ENCODE measurements at places on chromosomes 1 and 21.

GRCh38 chr1:9443913-9444445 is 95.3 kb upstream of the SLC25A33 start:
- no peak for DNase-seq

- no peak for DNase-seq
Observed at GRCh38 chr1:107515702-107516101, 374.9 kb downstream of the NTNG1 start.

- DNase-seq = no peak
Observed at GRCh38 chr1:150365941-150366340, 2.0 kb downstream of the RPRD2 start.

DNA sequence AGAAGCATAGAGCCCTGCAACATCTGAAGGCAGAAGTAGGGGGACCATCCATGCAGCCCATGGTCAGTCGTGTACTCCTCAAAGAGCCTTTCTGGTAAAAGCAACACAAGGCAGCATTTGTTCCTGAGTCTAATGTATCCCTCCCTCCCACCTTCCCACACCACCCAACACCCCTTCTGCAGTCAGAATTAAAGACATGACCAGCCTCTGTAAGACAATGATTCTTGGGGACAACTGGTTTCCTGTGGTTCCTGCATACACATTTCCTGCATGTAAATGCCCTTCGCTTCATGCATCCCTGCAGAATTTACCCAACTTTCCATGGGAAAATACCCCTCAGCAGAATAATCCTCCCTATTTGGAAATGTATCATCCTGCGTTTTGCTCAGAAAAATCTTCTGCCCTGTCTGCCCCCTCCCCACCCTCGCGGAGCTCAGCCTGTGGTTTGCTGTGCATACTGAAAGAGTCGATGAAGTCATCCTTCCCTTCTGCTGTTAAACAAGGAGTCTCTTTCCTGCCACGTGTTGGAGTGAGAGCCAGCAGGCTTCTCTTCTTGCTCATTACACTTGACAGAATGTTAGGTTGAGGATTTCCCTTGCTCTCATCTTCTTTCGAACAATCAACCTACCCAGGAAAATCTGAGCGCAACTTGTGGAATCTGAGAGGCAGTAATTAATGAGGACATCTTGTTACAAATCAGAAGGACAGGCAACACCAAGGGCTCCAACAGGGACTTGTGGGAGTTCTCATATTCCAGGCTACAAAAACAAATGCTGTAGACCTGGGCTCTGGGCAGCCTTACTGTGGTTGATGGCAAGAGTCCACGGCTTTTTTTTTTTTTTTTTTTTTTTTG is 4.7 kb downstream of the TNN start:
- DNase-seq = no peak

DNA sequence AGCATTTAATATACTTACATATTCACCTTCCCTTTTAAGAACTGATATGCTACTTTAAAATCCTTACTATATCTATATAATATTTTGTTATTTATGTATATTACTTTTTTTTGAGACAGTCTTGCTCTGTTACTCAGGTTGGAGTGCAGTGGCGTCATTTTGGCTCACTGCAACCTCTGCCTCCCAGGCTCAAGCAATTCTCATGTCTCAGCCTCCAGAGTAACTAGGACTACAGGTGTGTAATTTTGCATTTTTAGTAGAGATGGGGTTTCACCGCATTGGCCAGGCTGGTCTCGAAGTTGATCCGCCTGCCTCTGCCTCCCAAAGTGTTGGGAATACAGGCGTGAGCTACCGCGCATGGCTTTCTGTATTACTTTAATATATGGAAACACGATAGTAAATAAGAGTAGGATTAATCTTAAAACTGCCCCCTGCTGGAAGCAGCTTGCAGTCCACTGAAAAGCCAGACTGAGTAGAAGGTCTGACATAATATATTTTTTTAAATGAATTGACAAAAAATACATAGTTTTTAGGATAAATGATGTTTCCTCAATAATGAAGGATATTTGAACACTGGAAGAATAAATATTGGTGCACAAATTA is 24.4 kb downstream of the RCAN3 start:
- no peak for DNase-seq

DNA sequence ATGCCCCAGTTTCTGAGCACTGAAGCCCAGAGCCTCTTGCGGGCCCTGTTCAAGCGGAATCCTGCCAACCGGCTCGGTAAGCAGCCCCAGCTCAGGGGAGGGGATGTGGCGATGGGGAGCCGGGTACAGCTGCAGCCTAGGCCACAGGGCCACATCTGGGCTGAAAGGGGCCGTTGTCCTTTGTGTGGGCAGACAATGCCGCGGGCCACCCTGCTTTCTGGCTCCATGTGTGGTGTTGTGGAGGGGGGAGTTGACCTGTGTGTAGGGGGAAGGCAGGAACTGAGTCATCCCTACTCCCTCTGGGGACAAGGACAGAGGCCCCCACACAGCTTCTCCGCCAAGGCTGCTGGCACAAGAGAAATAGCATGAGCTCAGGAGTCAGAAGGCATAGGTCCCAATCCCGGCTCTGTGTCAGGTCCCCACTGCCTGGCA is 26.0 kb downstream of the RPS6KA1 start:
- no peak for DNase-seq

- no peak for DNase-seq
Observed at GRCh38 chr1:153430166-153430553, 13.8 kb downstream of the S100A7A start.

GRCh38 chr1:8407652-8408051 is 89.7 kb downstream of the SLC45A1 start:
- DNase-seq = no peak

DNA sequence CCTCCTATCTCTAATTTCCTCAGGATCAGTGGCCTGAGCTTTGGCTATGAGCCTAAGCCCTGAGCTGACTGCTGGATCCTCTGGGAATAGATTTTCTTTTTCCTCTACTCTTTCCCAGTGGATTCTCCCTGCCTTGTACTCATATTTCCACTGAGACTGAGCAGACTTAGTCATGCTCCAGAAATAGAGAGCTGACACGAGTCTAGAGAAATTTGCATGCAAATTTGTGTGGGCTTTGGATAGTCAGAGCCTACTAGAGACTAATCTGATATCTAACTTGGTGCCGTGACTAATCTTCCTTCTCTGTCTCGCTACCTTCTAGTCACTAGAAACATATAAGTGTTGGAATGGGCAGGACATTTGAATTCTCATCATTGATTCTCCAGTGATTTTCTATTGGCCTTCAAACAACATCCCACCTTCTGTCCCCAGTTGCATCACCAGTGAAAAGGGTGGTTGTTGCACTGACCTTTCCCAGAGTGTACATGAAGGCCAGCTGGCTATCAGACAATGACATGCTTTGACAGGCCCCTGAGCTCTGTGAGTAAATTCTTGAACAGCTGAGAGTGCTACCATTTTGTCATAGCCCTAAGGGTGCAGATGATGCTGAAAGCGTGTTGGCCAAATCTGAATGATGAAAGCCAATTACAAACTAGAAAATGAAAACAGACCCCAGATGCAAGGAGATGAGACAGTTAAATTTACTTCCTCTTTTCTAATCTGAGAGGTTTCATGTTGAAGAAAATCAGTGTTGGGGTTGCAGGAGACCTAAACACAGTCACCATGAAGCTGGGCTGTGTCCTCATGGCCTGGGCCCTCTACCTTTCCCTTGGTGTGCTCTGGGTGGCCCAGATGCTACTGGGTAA is at the start of gene FCRLA:
TSS of gene FCRLA (plus strand) at position 748 of the 866 bp plus-strand sequence. CDS start at position 784, 36 bp downstream.
- no peak for DNase-seq

DNA sequence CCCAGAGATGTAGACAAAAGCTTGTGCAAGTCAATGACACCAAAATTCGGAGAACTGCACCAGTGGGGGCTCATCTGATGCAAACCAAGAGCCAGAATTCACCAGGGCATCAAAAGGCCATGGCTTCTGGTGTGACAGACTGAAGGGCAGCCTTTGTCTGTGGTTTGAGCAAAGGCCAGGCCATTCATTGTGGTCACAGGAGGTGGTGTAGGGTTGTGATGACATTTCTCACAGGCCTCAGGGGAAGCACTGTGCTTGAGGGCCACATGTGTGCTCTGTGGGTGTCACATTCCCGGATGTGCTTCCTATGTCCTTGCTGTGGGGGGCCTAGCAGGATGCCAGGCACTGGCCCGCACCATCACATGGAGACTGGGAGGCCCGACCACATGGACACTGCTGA is 22.5 kb upstream of the KCNE1 start:
- DNase-seq = no peak

DNA sequence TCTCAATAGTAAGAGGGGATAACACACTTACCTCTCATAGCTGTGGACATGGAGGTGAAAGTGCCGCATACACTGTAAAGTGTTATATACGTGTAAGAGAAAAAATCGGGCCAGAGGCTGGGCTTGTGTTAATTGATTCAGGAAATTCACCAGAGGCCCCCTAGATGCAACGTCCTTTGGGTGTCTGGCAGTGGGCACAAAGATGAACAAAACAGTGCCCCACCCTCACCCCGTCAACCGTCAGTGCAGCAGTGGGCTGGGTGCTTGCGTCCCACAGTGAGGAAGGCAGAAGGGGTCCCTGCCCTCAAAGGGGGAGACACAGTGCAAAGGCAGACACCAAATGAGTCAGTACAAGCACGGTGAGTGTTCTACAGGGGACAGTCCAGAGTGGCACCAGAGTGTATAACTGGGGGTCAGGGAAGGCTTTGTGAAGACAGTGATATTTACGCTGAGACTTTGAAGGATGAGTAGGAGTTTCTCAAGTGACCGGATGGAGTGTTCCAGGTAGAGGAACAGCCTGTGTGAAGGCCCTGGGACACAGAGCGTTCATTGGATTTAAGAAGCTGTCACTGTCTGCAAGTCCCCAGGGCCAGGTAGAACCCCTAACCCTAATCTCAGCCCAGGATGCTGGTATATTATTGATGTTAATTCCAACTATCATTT is 6.6 kb upstream of the MTFR1L start:
- DNase-seq = no peak

DNA sequence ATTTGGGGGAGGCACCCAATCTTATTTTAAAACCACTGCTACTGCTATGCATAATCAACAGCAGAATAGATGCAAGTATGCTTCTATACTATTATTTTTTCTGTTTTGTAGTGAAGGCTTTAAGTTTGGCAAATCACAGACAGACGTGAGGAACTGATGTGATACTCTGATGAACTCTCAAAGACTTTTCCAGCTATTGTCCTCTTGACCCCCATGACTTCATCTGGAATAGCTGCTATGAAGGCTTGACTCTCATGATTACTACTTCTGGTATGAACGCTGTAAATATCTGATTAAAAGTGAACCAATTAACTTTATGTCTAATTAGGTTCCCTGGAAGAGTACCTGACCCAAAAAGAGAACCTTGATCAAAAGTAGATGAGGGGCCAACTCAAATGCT is 49.1 kb downstream of the EYA3 start:
- DNase-seq = no peak

GRCh38 chr21:39350094-39351005 is 1.5 kb upstream of the HMGN1 start:
- DNase-seq = no peak

DNA sequence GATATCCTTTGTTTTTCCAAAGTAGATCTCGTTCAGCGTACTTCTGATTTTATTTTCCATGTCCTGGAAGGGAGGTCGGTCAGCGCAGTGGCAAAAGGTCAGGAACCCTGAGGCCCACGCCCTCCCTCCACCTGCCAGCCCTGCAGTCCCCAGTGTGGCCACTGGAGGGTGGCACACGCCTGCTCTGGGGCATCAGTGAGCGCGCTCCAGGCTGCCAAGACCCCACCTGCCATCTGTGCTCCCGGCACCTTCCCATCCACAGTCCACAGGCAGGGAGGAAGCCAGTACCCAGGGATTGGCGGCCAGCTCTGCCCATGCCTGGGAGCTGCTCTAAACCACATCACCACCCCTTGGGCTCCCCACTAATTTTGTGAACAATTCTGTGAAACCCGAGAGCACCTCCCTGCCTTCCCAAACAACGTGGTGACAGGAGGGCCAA is 32.3 kb downstream of the SLC66A1 start:
- DNase-seq = no peak

DNA sequence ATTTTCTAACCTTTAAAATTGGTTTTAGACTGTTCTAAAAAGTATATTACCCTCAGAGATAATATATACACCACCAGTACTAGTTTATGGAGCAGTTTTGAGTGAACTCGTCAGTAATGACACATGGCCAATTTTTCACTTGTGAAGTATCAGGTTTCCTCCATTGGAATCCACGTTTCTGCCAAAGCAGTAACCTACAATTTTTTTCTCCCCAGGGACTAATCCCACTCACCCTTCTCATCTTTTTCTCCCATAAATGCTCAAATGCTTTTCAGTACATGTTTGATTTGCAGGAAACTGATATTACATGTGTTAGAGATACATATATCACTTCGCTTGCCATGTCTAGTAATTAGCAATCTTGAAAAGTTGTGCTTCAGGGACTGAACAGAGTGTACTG is 94.1 kb downstream of the COL24A1 start:
- DNase-seq = no peak

- no peak for DNase-seq
Observed at GRCh38 chr21:45393021-45393420, 11.9 kb upstream of the COL18A1 start.

- DNase-seq = no peak
Observed at GRCh38 chr1:109272021-109272799, 10.7 kb downstream of the PSRC1 start.

- no peak for DNase-seq
Observed at GRCh38 chr1:231165371-231165770, 3.5 kb downstream of the TRIM67 start.

DNA sequence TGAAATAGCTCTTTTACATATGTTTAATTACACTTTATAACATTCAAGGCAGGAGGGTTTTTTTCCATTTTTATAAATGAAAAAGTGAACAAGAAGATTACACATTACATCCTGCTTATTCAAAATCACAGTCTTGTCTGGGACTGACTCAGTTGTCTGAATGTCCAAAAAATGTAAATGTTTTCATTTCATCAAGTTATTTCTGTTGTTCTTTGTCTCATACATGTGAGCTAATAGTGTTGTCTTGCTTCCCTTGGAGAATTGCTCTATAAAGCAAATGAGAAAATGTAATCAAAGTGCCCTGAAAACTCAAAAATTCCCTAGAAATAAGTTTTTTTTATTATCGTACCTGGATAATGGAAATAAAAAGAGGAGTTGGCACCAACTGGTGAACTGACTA is 242.9 kb downstream of the GRIK1 start:
- DNase-seq = no peak

DNA sequence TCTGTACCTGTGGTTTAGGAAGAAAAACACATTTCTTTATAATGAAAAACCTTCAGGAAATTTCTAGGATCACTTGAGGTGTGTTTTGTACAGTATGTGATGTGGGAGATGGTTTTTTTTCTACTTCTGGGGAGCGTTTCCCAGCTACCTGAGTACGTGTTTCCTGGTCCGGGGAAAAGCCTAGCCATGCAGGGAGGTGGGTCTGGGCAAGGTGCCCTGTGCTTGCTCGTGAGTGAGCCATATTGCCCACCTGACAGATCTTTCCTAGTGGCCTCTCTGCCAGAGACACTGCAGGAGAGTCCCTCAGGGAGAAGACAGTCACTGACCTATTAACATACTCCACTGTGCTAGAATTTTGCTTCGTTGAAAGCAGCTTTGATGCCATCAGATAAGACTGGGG is 41.3 kb downstream of the TRPM2 start:
- DNase-seq = no peak

- no peak for DNase-seq
Observed at GRCh38 chr1:32920833-32921232, 19.6 kb upstream of the TMEM54 start.
